ENCODE measurements at places on chromosomes 11 and 22.

- no peak for DNase-seq
Observed at GRCh38 chr22:43860831-43861230, 1.5 kb downstream of the SULT4A1 start.

- DNase-seq: no peak
Observed at GRCh38 chr11:34601085-34601444, 19.8 kb upstream of the EHF start.

DNA sequence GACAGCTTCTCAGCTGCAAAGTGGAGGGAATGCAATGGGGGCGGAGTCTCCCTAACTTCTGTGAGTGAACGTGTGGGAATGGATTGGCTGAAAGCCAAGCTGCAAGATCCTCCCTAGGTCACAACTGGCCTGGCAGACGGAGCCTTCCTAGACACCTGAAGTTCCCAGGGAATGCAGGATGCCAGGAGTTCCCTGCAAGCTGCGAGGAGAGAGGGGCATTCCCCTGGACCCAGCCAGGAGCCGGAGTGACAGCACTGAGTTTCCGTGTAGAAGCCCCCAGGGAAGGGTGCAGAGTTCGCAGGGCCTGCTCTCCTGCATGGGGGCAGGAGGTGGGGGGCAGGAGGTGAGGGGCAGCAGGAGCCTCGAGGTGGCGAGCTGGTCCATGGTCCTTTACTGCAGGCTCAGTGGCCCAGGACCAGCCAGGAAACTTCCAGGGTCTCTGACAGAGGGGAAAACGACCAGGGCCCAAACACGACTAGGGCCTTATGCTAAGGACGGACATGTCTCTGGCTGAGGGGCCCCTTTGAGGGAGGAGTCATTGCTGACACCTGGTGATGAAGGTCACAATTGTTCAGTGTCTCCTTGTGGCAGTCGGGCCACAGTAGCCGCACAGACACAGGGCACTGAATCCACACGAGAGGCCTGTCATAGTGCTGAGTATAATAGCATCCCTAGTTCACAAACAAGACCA lies 141.4 kb downstream of the FBXO7 start:
- no peak for DNase-seq

- no peak for DNase-seq
Observed at GRCh38 chr11:97687111-97687510, 1297.3 kb downstream of the JRKL start.

DNA sequence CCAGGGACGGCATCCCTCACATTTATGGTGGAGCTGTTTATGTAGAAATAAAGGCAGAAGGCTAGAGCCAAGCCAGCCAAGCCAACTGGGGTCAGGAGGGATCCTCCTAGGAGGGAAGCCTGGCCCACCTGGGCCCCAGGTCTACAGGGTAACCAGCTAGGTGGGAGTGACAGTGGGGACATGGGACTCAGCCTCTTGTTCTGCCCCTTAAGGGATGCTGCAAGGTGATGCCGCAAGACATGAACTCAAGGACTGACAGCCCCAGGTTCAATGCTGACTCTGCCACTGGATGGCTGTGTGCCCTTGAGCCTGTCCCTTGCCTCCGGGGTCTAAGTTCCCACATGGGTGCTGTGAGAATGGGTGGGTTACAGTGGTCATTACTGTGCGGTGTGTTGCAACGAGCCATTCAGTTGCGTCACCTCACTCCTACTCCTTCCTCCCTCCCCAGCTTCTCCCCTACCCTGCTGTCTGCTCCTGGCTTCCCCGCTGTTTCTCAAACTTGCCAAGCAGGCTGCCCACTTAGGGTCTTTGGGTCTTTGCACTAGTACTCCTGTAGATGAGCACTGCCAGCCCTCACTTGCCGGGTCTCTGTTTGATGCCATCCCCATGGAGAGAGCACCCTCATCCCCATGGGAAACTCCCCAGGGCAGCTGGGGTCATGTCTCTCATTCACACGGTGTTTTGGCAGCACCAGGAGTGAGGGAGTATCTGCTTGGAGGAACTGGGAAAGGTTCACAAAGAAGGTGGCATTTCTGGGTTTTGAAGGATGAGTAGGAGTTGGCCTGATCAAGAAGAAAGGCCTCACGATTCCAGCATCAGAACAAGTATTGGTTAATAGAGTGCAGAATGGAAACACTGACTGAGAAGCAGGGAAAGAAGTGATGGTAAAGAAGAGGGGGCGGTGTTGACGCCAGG lies 43.0 kb upstream of the RTL6 start:
- DNase-seq: no peak

- no peak for DNase-seq
Observed at GRCh38 chr11:19349340-19350025, 108.7 kb upstream of the E2F8 start.

DNA sequence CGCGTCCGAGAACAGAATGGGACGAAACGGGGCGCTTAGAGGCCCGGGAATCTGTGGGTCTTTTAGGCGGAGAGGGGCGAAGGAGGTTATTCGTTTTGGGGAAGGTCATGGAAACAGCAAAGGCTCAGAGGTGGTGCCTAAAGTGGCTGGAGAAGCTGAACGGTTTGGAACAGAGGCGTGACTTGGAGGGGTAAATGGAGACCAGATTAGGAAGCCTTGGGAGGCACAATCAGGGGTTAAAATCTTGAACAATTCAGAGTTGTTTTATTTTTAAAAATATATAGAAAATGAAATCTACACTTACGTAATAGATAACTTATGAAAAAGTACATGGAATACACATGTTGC lies 247 bp upstream of the PLAAT5 start:
- DNase-seq: no peak

- DNase-seq: no peak
Observed at GRCh38 chr11:27806122-27806521, 105.9 kb upstream of the BDNF start.

GRCh38 chr11:102494216-102494615 lies 36.3 kb downstream of the MMP7 start:
- DNase-seq: no peak

GRCh38 chr22:28894334-28894733 lies 11.0 kb downstream of the ZNRF3 start:
- DNase-seq: no peak

GRCh38 chr11:130602641-130603334 lies 154.3 kb downstream of the ADAMTS15 start:
- DNase-seq: no peak

DNA sequence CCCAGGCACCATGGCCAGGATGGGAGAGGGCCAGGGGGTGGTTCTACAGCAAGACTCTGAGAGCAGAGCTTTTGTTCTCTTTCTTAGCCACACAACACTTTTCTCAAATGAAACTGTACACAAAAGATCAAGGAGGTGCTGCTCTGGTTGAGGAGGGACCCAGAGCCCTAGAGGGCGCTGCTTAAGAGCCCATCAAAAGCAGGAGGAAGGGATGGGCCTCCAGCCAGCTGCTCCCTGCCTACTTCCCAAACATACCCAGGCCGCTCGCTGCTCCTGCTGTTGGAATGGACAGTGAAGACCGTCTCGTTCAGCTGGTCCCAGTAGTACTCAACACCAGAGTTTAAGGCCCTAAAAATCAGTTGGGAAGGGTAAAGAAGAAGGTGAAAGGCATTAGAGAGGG lies 18.4 kb upstream of the CHRM4 start:
- DNase-seq: no peak

DNA sequence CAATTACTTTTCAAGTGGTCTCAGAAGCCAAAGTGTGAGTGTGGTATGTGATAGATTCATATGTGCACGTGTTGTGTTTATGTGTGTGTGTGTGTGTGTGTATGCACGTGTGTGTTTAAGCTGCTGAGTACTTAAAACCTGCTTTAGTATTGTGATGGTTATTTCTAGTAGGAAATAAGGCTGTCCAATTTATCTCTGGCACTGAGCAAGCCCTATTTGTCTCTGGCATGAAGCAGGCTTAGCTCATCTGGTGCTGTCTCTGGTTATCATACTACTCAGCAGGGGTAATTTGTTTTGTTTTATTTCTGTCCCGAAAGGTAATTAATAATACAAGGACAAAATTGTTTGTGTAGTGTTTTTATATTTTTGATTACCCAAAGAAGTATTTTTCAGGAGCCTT lies 333.7 kb downstream of the FAT3 start:
- no peak for DNase-seq

GRCh38 chr11:64796757-64797541 lies 6.1 kb downstream of the MAP4K2 start:
- no peak for DNase-seq

DNA sequence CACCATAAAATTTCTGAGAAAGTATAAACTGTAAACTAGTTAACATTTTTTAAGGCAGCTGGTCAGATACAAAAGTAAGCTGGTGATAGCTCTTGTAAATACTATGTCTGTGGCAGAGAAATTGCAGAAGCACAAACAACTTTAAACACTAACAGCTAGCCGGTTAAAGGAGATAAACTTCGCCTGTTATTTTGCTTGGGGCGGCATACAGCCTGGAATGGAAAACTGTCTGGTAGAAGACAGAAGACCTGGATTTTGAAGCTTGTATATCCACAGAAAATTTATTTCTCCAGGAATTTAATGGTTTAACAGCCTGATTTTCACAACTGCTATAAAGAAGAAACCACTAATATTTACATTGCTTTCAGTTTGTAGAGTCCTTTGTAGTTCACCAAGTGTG lies 65.3 kb upstream of the FIBIN start:
- no peak for DNase-seq

DNA sequence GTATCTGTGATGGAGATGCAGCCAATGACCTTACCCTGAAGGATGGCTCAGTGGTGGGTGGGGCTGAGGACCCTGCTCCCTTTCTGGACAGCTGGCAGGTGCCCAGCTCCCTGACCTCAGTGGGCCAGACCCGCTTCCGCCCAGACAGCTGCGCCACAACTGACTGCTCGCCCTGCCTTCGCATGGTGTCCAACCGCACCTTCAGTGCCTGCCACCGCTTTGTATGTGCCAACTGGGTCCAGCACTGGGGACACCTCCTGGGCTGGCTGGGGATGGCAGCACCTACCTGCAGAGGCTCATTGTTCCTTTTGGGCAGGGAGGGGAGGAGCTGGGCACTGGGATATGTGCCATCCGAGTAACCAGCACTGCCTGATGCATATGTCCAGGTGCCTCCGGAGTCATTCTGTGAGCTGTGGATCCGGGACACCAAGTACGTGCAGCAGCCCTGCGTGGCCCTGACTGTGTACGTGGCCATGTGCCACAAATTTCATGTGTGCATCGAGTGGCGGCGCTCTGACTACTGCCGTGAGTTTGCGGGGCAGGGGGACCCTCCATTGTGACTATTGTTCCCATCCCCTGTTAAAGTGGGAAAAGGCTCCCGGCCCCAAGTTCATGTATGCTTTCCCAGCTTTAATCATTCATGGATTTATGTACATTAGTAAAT lies 84.8 kb downstream of the OTOG start:
- no peak for DNase-seq

DNA sequence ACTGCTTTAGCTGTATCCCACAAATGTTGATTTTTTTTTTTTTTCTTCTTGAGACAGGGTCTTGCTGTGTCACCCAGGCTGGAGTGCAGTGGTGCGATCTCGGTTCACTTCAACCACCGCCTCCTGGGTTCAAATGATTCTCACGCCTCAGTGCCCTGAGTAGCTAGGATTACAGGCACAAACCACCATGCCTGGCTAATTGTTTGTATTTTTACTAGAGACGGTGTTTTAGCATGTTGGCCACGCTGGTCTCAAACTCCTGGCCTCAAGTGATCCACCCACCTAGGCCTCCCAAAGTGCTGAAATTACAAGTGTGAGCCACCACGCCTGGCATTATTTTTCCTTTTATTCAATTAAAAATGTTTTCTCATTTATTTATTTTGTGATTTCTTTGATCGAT lies 55.9 kb downstream of the PDHX start:
- DNase-seq: no peak
